ENCODE measurements at places on chromosomes 5 and 9. TPM values are rescaled to one million over a fixed set of nuclear protein-coding genes. Genes with fewer than 3 reads are reported as not detected.

DNA sequence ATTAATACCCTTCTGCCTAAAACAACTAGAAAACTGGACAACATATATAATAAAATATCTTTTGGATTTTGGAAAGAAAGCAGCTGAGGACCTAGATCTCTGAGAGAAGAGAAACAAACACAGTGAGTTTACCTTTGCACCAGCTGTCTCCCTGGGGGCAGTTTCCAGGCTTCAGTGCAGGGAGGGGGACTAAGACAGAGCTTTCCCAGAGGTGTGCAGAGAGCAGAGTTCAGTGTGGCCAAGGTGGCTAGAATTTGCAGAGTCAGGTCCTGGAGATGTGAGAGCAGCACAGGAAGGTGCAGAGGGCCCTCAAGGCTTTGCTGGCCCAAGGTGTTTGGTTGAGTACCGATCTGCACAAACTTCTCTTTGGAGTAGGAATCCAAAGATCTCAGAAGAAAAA lies 26.3 kb upstream of the PTPDC1 start:
- no peak for DNase-seq

Gene COL5A1
- polyA plus RNA-seq: 104 TPM

DNA sequence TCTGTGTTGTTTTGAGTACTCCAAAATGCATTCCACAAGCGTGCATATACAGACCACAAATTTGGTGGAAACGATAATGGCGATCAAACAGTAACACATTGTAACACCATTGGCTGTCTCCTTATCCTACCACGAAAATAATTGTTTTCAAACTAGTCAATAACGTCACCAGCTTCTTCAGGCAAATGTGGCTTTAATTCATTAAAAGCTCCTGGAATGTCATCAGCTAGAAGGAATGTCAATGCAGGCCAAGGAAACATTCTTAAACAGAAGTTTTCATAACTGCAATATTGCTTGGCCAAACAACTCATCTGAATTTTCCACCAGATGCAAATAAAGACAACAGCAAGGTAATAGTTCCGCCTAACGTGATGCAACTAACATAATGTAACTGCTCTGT lies 71.6 kb upstream of the XPA start:
- DNase-seq: no peak

Gene GFRA3
- 2.7 TPM for polyA plus RNA-seq

DNA sequence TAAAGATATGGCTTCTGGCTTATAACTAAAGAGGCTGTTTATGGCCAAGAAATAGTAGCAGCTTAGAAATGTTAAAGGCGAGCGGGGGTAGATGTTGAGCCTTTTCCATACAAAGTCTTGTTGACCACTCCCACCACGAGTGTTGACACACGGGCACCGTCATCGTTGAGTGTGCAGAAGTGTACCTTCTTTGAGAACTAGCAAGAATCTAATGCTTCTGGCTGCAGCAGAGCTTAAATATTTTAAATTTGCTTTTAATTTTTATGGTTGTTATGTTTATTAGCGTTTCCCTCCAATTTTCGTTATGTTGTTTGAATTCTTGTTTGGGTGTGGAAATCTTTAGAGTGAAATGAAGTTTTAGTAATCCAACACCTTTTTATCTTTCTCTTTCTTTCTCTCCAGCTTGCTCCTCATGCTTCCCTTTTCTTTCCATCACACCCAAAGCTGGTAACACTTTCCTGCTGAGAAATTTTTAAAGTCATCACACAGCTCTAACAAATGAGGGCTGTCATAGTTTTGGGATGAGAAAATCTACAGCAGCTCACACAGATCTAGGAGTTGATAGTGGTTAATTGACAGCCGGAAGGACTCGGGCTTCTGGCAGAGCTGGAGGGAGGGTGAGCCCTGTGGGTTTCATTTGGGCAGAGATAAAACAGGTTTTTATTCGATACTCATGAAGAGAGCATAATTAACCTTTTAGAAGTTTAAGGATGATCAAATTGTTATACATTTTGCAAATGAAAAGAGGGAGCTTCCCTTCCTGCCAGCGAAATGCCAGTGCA lies 120.1 kb upstream of the ZNF608 start:
- DNase-seq: no peak

Gene PCDHB12
- polyA plus RNA-seq: 6.3 TPM

Measured in left renal cortex interstitium (tissue), 4 donors.